AG08396 (cell line): ENCODE measurements at places on chromosomes 2 and 18.

DNA sequence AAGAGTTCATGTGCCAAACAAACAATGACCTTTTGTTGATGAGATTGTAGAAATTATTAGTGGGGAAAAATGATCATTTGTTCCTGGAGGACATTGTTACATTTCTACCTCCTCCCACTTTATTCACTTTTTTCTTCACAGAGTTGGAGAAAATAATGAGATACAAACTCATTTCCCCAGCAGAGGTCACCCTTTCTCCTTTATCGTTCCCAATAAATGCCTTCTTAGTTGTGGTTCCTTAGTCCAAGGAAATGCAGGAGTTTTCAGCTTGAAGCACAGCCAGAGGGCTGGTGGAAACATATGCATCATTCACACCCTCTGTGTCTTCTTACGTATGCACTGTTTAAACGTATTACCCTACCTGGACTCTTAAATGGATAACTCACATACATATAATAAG, 108.8 kb downstream of the SLC4A3 start:
- DNase-seq, result peak; percentile 65

DNA sequence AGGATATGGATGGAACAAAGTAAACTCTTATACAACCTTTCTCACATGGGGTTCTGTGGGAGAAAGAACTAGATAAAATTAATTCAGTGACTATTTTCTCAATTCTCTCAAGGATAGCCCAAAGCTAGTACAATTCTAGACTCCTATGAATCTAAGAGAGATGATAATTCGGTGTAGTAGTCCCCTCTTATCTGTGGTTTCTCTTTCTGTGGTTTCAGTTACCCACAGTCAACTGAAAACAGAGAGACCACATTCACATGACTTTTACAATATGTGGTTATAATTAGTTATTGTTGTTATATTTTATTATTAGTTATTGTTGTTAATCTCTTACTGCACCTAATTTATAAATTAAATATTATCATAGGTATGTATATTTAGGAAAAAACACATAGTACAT, 53.5 kb upstream of the C2orf15 start:
- no peak for DNase-seq

GRCh38 chr2:15271276-15271675, 289.9 kb downstream of the NBAS start:
- no peak for DNase-seq

GRCh38 chr2:84527137-84528129, 11.1 kb downstream of the DNAH6 start:
- no peak for DNase-seq

GRCh38 chr2:152407806-152408205, 72.8 kb downstream of the FMNL2 start:
- no peak for DNase-seq

DNA sequence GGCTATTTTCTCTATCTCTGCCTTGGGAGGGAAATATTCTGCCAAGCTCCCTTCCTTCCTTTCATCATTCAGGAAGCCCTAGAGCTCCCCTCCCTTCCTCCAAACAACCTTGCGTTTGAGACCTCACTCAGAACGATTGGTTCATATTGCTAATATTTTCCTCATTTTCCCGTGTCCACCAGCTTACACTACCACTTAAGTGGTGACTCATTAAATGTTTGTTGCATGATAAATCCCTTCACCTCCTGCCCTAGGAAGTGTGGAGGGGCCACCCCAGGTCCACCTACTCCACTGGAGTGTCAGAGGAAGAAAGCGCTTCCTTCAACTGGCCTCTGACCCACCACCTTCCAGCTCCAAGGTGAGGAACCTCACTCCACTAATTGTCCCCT, 2.3 kb upstream of the LPIN2 start:
- DNase-seq, result peak; percentile 57

DNA sequence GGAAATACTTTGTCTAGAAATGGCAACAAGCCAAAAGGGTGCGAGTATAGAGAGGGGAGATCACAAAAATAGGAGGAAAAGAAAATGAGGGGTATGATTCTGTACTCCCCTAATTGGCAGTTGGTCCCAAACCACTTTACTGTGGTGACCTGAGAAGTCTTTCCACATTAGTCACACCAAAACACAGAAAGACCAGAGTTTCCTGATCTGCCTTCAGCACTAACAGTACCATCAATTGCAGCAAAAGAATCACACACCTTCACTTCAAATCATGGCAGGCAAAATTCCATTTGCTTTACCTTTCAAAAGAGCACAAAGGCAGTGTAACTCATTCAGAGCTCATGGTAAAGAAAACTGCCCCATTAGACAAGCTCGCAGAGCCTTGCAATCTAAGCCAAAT, 86.8 kb downstream of the ALK start:
- DNase-seq, result peak; percentile 27

- DNase-seq, result no peak
These were observed 34.1 kb downstream of the NOL10 start for GRCh38 chr2:10655499-10656225.

GRCh38 chr18:11826836-11827235, 24.4 kb upstream of the CHMP1B start:
- DNase-seq, result no peak

- no peak for DNase-seq
These were observed 122.0 kb upstream of the MGAT5 start for GRCh38 chr2:134131681-134132489.

GRCh38 chr2:10400568-10400977, 47.6 kb downstream of the ODC1 start:
- no peak for DNase-seq

GRCh38 chr2:190444976-190445375, 36.8 kb downstream of the MFSD6 start:
- no peak for DNase-seq

- no peak for DNase-seq
These were observed 47.0 kb downstream of the PARD6G start for GRCh38 chr18:80200171-80200931.

GRCh38 chr2:119157850-119158511, 570 bp downstream of the C1QL2 start:
- DNase-seq, result no peak

- peak; percentile 70 for DNase-seq
These were observed 267.9 kb downstream of the LPIN1 start for GRCh38 chr2:12014088-12014960.

- no peak for DNase-seq
These were observed 6.1 kb upstream of the CYRIA start for GRCh38 chr2:16671760-16672159.

GRCh38 chr2:102620332-102620731, 979 bp downstream of the SLC9A2 start:
- no peak for DNase-seq
